ENCODE measurements at places on chromosomes 2 and 18.
A peak's percentile ranks its signal among the peaks of the same experiment; 100 is the strongest.

- no peak for DNase-seq
Observed at GRCh38 chr2:170371231-170371998, 193.5 kb downstream of the MYO3B start.

DNA sequence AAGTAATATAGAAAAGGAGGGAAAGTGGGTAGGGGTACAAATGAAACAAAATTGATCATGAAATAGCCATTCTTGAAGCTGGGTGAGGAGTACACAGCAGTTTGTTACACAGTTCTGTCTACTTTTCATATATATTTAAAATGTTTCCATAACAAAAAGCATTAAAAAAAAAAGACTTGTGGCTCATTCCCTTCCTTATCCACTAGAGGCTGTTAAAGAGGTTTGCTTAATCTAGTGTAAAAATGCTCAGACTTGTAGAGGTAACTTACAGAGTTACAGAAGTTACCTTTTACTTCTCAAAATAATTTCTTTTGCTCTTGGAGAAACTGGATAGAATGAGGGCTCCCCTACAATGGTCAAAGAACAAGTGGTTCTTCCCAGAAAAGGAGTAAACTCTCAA lies 8.1 kb upstream of the WIPF1 start:
- DNase-seq = no peak

- DNase-seq = no peak
Observed at GRCh38 chr2:130827502-130828251, 9.0 kb upstream of the ARHGEF4 start.

- DNase-seq = no peak
Observed at GRCh38 chr2:18319987-18320386, 240.5 kb downstream of the RDH14 start.

- no peak for DNase-seq
Observed at GRCh38 chr2:2890246-2890645, 487.4 kb downstream of the EIPR1 start.

DNA sequence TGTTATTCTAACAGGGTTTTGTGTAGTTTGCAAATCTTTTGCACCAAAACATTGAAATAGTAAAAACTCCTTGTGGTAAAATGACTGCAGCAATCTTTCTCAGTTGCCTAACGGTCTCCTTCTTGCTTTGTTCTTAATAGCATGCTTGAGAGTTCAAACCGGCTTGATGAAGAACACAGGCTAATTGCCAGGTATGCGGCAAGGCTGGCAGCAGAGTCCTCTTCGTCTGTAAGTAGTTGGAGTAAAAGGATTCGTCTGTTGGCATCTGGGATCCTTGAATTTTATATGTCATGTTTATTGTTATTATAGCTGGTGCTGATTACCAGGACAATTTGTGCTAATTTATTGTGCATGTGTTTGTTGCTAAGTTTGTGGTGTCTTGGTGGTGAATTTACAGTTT lies 138.1 kb downstream of the DTNA start:
- no peak for DNase-seq

GRCh38 chr18:79275992-79276391 lies 119.7 kb upstream of the NFATC1 start:
- DNase-seq = no peak

GRCh38 chr2:67476809-67477790 lies 80.0 kb downstream of the ETAA1 start:
- no peak for DNase-seq

DNA sequence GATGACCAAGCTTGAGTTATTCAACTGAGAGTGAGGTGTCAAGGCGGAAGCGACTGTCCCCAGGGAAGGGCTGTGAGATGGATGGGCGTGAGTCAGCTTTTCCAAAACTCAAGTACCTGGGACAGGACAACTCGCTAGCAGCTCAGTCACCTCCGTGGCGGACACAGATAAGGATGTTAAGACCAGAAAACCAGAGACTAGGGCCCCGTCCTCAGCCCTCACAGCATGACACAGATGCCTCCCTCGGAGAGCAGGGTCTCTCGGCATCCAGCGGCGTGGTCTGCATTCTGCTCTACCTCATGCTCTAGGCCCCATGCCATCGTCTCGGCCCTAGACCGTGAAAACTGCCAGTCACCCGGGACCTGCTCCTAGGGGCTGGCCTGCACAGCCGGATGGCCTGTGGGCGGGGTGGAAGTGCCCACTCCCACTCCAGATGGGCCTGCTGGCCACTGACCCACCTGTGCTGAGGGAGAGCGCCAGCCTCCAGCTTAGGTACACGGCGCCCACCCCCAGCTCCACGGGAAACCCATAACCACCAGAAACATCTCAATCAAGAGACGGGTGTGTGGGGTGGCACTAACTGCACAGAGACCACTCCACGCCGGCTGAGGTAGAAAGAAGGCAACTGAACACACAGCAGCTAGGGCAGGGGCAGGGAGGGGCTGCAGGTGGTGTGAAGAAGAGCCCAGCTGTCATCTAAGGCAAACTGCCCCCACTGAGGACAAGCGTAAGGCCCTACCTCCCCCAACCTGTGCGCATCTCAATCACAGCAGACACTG lies 39.8 kb downstream of the ANO7 start:
- DNase-seq = no peak

DNA sequence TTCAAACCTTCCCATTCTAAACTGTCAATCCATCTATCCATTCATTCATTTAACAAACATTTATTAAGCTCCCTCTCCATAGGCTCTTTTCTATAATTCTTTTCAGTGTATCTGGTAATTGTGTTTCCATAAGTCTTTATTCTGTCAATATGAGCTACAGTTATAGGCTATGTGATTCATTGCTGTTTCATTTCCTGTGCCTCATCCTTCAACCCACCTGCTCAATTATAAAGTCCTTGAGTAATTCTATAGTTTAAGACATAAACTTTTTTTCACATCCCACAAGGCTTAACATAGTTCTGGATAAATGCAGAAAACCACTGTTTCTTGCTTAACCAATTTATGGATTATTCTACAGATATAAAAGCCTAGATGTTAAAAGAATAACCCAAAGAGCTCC lies 84.2 kb upstream of the PIK3C3 start:
- DNase-seq = no peak

DNA sequence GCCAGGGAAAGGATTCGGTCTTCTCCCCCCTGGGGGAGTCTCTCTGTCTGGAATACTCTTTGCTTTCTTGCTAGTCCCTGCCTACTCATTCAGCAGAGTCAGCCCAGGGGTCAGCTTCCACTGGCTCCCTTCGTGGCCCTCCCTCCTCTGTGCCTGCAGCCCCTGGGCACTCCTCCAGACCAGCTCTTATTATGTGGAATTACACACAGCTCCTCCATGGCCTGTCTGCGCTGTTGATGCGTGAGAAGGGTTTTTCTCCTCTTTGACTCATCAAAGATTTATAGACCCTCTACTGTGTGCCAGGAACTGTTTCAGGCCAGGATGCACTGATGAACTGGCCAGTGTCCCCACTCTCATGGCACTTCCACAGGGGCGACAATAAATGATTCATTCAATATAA lies 44.4 kb downstream of the ST8SIA5 start:
- no peak for DNase-seq

- no peak for DNase-seq
Observed at GRCh38 chr2:239224199-239224570, 176.6 kb downstream of the HDAC4 start.

DNA sequence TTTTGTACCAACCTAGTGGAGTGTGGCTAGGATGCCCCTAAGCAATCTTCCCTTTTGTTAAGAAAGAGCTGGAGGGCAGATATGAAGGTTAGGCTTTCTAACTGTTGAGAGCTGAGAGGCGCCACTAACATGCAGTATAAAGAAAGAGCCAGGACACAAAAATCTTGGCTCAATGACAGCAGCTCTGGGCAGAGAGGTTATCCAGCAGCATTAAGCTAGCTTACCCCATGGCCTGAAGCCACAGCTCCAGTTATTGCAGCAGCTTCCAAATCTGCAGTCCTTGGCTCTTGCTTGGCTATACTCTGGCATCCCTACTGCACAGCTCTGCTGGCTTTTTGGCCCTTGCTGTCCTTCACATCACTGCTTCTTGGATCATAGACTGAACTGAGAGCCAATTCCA lies 213.4 kb downstream of the GPD2 start:
- DNase-seq = no peak

DNA sequence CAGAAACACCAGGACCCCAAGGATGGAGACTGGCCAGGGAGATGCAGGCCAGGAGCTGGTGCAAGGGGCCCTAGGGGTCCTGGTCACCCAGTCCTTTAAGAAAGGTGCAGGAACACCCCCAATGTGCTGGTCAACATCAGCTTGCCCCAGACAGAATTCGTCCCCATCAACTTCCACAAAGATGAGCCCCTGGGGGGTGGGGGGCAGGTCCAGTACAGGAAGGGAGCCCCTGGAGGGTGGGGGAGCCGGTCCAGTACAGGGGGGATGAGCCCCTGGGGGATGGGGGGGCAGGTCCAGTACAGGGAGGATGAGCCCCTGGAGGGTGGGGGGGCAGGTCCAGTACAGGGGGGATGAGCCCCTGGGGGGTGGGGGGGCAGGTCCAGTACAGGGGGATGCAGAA lies 160.7 kb upstream of the SALL3 start:
- no peak for DNase-seq

- no peak for DNase-seq
Observed at GRCh38 chr2:33378556-33379210, 97.8 kb upstream of the RASGRP3 start.

- no peak for DNase-seq
Observed at GRCh38 chr2:157771234-157771633, 104.9 kb downstream of the ACVR1 start.

DNA sequence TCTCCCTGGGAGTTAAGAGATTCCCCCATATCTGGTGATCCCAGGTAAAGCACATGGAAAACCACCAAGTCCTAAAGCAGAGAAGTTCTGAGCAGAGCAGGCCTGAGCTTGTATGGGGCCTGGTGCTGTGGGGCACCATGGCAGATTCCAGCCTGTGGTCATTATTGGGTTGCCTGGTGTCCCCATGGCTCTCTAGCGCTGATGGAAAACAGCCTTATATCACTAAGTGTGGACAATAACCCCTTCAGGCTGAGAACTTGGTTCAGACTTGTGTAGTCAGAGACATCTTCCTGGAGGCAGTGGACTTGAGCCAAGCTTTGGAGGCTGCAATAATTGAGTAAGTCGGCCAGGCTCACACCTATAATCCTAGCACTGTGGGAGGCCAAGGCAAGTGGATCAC lies 96.8 kb downstream of the MCFD2 start:
- no peak for DNase-seq

GRCh38 chr2:108565778-108566375 lies 31.6 kb downstream of the LIMS1 start:
- DNase-seq = no peak

DNA sequence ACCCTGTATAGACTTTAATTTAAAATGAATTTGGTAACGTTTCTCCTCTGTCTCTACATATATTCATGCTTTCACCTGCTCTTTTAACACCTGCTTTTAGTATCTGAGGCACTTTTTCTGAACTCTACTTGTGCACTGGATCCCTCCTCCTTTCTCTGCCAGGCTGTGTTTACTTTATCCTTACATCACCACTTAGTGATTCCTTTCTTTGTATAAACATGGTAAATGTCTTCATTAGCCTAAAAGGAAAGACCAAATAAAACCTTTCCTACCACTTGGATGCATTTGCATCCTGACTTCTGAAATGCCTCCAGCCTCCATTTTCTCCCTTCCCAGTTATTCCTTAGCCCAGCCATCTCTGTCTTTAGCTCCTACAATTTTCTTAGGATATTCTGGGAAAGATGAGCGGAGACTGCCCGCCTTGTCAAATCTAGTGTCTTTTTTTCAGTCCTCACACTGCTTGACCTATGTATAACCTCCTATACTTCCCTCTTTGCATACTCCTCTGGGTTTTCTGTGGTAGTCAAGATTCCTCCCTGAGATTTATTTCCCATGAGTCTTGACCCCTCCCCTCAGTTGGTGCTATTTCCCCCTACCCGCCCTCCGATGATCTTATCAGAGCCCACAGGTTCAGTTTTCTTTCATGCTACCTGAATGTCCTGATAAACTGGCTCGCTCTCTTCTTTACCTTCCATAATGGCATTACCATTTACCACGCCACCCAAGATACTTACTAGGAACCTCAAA lies 44.8 kb downstream of the REL start:
- DNase-seq = no peak

DNA sequence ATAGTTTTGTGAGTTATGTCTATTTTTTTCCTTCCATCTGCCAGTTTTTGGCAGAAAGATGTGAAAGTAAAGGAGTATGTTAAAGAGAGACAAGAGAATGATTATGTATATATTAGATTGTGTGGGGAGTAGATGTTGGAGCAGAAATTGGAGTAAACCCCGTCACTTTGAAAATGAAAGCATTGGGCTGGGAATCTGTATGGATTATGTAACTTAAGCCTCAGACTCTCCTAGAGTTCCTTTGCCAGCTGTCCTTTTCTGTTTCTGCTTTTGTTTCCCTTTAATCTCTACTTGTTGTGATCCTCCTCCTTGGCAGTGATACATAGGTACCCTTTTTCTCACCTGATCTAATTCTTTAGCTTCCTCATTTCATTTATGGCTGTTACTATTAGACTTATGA lies 19.2 kb downstream of the CCDC138 start:
- no peak for DNase-seq

DNA sequence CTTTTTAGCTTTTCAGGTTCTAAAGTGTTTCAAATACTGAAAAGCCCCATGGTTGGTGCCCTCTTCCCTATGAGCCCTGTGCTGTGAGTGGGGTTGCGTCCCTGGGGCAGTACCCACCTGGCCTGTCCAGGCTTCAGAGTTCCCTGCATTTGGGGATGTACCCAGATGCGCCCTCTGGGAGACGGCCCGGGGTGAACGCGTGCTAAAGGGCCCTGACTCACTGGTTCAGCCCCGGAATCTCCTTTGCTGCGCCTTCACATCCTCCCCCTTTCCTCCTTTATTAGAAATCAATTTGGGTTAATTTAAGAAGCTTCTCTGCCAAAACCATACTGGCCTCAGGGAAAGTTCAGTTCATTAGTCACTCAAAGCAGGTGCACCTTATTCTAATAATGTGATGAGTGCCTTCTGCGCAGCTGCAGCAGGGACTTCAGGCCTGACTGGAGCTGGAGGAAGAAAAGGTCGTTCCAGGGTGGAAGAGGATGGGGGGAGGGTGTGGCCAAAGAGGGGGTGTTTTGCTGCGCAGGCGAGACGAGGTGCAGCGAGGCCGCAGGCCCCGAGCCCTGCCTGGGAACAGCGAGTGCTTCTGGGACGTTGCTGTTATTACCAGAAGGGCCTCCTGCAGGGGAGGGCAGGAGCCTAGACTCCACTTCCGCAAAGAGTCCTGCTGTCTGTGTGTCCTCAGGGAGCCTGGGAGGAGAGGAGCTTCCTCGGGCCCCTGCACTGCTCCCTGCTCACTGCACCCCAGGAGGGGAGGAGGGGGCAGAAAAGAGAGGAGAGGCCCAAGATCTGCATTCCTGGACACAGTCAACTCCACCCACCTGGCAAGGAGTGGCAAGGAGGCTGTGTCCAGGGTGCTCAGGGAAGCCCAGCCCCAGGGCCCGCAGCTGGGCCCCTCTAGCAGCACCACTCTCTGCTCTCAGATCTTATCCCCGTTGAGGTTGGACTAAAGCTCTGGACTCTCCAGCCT lies 223.2 kb upstream of the PXDN start:
- DNase-seq = no peak

GRCh38 chr2:69742322-69742952 lies 503 bp downstream of the ANXA4 start:
- DNase-seq = no peak

DNA sequence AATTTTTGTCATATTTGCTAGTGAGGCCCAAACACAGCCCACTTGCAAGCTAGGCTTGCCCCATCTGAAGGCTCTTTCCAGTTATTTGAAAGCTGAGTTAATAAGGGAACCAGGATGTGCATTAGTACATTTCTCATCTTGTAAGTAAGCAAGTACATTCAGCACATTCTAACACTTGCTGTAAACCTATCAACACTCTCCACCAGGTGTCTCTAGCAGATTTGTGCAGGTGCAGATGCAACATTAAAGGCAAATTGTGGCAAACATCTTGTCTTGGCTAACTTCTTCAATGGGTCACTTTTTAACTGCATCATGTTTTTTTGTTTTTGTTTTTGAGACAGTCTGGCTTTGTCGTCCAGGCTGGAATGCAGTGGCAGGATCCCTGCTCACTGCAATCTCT lies 25.3 kb upstream of the MFSD6 start:
- DNase-seq = peak; percentile 55
